ENCODE measurements at places on chromosomes 16 and 17. TPM values are rescaled to one million over a fixed set of nuclear protein-coding genes. Genes with fewer than 3 reads are reported as not detected.

Gene HES7
- 0.08 TPM for polyA plus RNA-seq

Gene CBX4
- 10.0 TPM for polyA plus RNA-seq

Gene TBC1D3K
- not detected for polyA plus RNA-seq

Gene RPRML
- polyA plus RNA-seq = 0.42 TPM

Gene KRTAP3-2
- 0.52 TPM for polyA plus RNA-seq

GRCh38 chr16:55623640-55624039 lies 32.1 kb upstream of the SLC6A2 start:
- no peak for DNase-seq

GRCh38 chr16:88640498-88641247 lies 2.3 kb downstream of the IL17C start:
- DNase-seq = no peak

GRCh38 chr17:2076087-2076984 lies 21.4 kb downstream of the HIC1 start:
- DNase-seq = no peak

Measured in forelimb muscle (tissue), 1 donor.